ENCODE measurements at places on chromosomes 1 and 21.
A peak's percentile ranks its signal among the peaks of the same experiment; 100 is the strongest.

DNA sequence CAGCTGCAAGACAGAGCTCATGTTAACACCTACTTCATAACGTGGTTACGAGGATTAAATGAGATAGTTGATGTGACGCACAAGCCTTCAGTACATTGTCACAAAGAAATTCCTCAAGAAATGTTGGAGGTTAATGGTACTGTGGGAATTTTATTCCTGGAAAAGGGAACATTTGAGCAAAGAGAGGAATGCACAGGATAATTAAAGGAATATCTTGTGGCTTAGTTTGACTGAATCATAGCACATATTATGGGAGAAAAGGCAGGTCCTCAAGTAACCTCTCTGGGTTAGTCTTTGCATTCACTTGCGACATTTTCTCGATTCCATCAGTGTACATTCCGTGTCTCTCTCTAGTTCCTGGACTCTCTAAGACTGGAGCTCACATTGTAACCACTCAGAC lies 300.2 kb upstream of the DUSP10 start:
- no peak for DNase-seq

- no peak for DNase-seq
These were observed 60.1 kb downstream of the CD34 start for GRCh38 chr1:207850621-207851407.

GRCh38 chr1:86914998-86915736 lies 732 bp downstream of the HS2ST1 start:
- peak; percentile 52 for DNase-seq

DNA sequence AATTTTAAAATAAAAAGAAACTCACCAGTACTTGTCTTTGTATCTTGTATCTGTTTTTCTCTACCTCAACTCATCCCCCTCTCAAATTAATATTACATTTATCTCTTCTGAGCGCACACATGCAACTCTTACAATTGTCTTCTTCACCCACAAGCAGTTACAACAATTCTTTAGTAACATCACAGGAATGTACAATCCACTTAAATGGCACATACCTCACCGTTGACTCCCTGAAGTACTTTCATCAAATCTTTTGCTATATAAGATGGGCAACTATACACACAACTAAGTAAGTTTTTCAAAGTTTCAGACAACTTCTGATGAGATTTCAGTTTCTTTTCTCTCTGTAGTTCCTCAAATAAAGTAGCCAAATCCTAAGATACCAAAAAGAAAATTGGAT lies 28.3 kb downstream of the HEATR1 start:
- DNase-seq = peak; percentile 6

DNA sequence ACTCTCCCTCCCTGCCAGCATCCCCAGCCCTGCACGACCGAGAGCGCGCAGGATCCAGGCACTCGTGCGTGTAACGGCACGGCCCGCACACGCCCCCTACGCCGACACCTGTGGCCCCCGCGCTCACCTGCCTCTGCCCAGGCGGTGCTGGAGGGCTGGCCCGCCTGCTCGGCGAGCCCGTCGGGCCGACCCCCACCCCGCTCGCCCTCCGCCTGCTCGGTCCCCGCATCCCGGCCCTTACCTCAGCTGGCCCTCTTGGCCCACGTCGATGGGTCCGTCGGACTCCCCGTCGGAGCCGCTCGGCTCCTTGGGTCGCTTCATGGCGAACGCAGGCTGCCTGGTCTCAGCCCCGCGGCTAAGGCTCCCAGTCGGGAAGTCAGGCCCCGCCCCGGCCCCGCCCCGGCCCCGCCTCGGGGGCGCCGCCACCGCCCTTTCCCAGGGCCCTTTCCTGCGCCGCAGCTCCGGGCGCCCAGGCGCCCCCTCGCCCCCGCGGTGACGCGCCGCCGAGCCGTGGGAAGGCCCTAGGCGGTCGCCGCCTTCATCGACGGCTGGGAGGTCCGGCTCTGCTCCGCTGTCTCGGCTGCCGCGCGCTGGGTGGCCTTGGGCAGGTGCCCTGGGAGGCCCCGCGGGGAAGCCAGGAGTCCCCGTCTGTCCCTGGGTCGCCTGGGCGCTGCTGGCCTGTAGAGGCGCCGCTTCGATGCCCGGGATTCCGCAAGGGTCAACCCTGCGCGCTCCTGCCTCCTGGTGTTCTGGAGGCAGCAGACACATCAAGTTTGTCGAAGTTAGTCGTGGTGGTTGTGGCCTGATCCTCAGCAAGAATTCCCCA lies at the start of gene HEYL:
Gene HEYL, minus strand, starts transcription at position 339 of the 826 bp plus-strand sequence. Its CDS starts 18 bp downstream, at position 321.
- peak; percentile 75 for DNase-seq

DNA sequence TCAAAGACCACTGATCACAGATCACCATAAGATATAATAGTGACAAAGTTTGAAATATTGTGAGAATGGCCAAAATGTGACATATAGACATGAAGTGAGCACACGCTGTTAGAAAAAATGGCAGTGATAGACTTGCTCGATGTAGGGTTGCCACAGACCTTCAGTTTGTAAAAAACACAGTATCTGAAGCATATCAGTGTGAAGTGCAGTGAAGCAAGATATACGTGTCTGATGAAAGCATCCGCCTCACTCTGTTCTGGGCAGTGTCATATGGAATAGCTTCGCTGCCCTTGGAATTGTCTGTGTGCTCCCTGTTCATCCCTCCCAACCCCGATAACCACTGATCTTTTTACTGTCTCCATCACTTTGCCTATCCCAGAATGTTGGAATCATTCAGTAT lies 50.7 kb downstream of the GALNT2 start:
- no peak for DNase-seq

- no peak for DNase-seq
These were observed 12.9 kb upstream of the ACTN2 start for GRCh38 chr1:236673289-236673919.

GRCh38 chr1:59947047-59947938 lies 20.7 kb upstream of the CYP2J2 start:
- DNase-seq = peak; percentile 78

DNA sequence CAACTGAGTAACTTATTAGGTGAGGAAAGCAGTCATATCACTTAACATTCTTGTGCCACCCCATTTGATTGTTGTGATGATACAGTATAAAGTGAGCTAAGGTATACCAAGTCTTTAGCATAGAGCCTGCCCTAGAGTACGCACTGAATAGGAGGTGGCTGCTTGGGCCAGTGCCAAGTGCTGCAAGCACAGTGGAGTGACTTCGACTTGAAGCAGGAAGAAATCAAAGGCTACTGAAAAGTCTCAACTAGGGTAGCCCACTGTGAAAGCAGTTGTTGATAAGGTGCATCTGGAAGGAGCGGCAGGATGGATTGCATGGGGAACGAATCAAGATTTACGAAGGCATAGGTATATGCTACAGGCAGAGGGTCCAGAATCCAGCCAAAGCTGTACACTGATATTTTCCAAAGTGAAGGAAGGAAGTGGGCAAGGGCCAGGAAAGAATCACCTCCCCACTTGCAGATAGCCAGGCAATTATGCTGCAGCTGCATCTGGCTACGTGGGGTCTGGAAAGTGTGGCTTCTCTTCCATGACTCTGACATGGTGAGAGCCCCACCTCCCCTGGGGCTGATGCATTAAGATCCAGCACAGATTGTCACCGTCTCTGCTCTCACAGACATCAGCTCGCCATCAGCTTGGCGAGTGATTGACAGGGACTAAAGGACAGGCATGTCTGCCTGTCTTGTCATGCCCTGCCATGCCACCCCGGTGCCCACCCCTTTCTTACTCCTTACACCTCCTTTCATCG lies 287.0 kb upstream of the PLXNA2 start:
- no peak for DNase-seq

DNA sequence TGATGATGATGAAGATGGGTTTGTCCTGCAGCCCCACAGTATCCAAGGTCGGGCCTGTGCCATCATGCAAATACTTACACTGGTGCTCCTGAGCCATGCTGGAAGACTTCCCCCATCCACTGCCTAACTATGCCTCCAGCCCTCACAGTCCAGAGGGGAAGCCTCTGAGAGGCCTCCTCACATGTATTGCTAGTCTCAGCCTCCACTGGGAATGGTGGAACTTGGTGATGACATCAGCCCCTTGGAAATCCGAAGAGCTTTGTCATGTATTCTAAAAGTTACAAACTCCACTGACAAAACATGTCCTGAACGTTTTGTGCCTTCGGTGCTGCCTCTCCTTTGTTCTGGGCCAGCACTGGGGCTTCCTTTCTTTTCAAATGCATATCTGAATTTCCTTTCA lies 61.1 kb upstream of the DMRTB1 start:
- no peak for DNase-seq

GRCh38 chr1:68798071-68798470 lies 301.2 kb upstream of the DEPDC1 start:
- no peak for DNase-seq

DNA sequence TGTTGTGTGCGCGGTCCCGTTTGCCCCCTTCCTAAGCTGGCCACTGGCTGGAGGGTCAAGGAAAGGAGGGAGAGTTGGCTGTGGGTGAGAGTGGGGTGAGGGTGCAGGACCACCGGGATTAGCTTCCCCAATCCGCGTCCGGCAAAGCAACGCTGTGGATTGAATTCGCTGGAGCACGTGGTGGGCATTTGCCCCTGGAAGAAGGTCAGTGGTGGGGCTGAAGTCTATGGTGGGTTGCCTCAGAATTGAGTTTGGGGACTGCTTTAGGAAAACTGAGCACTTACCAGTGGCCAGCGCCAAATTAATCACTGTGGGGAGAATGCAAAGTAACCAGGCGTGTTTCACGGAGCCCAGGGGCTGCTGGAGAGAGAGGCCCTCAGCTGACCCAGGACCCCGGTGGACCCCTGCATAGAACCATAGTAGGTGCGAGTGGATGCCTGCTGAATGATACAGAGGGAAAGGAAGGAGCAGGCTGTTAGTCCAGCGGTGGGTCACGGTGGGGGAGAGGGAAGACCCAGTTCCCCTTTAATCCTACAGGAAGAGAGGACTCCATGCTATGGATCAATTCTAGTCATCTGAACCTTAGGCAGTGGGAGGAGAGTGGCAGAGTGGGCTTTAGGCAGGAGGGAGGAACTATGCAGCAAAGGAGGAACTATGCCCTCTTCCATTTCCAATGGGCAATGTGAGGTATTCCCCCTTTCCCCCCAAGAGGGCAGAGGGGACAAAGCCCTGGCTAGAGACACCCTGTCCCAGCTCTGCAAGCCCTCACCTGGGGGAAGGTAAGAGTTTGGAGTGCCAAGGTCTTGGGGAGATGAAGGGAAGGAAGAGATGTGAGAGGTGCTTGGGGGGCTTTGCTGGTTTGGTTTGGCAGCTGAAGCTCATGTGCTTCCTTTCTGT lies 1.2 kb downstream of the TNFRSF8 start:
- no peak for DNase-seq

DNA sequence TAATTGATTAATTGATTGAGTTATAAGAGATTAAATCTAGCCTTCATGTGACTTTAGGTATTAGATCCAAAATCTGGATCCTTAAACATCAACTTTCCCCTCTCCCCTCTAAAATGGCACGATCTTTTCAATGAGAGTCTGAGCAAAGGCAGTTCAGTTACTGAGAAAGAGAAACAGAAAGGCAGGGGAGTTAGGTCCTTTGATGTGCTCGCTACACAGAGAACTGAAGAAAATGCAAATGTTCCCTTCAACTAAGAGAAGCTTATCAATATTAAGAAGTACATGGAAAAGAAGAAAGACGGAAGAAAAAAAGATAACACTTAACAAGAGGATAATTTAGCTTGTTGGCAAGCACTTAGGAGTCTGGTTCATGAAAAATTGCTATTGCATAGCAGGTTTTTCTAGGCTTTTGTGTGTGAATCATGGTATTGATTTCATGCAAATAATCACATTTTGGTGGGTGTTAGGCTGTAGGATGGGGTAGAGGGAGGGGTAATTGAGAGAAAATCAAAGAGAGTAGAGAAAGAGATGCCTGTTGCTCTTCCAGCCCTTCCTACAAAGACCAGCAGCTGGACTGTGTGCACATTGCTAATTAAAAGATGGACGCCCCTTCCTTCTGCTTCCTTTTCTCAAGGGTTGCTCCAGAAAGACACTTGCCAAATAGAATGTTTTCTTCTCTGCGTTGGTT lies 307.6 kb upstream of the PLXNA2 start:
- DNase-seq = no peak

DNA sequence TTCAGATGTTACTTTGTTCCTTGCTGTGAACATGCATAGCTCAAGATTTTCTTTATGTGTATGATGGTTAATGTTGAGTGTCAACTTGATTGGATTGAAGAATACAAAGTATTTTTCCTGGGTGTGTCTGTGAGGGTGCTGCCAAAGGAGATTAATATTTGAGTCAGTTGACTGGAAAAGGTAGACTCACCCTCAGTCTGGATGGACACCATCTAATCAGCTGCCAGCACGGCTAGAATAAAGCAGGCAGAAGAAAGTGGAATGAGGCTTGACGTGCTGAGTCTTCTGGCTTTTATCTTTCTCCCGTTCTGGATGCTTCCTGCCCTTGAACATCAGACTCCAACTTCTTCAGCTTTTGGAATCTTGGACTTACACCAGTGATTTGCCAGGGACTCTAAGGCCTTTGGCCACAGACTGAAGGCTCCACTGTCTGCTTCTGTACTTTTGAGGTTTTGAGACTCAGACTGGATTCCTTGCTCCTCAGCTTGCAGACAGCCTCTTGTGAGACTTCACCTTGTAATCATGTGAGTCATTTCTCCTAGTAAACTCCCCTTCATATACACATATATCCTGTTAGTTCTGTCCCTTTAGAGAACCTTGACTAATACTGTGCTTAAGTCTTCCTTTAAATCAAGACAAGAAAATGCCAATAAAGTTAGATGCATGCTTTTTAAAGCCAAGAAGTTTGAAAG lies 626.6 kb downstream of the KCNT2 start:
- DNase-seq = no peak

- DNase-seq = no peak
These were observed 156.5 kb downstream of the PCNX2 start for GRCh38 chr1:233138788-233139585.

- no peak for DNase-seq
These were observed 70.7 kb upstream of the MUTYH start for GRCh38 chr1:45410850-45411509.

DNA sequence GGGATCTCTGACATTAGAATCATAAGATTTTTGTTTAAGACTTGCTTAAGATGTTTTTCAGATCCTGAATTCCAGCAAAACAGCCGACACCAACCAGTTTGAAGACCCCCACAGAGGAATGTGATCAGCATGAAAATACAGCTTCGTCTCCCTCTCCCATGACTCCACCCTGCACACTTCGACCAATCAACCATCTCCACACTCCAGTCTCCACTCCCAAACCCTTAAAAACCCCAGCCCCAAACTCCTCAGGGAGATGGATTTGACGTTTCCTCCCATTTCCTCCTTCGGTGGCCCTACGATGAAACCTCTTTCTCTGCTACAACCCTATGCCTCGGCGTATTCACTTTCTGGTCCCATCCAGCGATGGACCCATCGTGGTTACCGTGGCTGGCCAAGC lies 30.1 kb upstream of the KIF26B start:
- no peak for DNase-seq

GRCh38 chr1:236800623-236801022 lies 5.5 kb downstream of the MTR start:
- DNase-seq = no peak
